ENCODE measurements at places on chromosomes 12 and 14. TPM values are rescaled to one million over a fixed set of nuclear protein-coding genes. Genes with fewer than 3 reads are reported as not detected.

- no peaks in the 10 kb centered on the region for H3K4me1 ChIP-seq
- DNase-seq: no peak
- no peak overlapping the region for H3K27ac ChIP-seq
- H3K36me3 ChIP-seq: no peaks in the 10 kb centered on the region
- no peak overlapping the region for H3K4me3 ChIP-seq
Measured at GRCh38 chr12:62123721-62124203, 136.4 kb upstream of the USP15 start.

The MGP gene
- total RNA-seq: 2,566 TPM

The DEPDC4 gene
- total RNA-seq: 1.6 TPM

- peak within 1 kb of the TSS; percentile 99 for H3K4me3 ChIP-seq
- no peaks in the 10 kb centered on the region for H3K36me3 ChIP-seq
- no peaks in the 10 kb centered on the region for H3K27me3 ChIP-seq
- H3K4me1 ChIP-seq: peaks cover 48% of the 10 kb centered on the region
- peak; percentile 61 for DNase-seq
Measured at GRCh38 chr12:122980183-122981035, at the start of gene ARL6IP4. ARL6IP4 (plus strand) TSS chr12:122980681; CDS start chr12:122981140, 459 bp downstream.

The B3GNT4 gene
- total RNA-seq: not detected

- no peaks in the 10 kb centered on the region for H3K4me1 ChIP-seq
- H3K4me3 ChIP-seq: no peak overlapping the region
- H3K36me3 ChIP-seq: no peaks in the 10 kb centered on the region
- H3K27me3 ChIP-seq: no peaks in the 10 kb centered on the region
- H3K27ac ChIP-seq: no peak overlapping the region
- DNase-seq: no peak
Measured at GRCh38 chr12:51008329-51009055, 17.7 kb downstream of the SLC11A2 start.

- H3K36me3 ChIP-seq: no peaks in the 10 kb centered on the region
- no peak overlapping the region for H3K27ac ChIP-seq
- no peaks in the 10 kb centered on the region for H3K4me1 ChIP-seq
- H3K4me3 ChIP-seq: no peak overlapping the region
Measured at GRCh38 chr14:38186216-38186615, 21.5 kb upstream of the SSTR1 start.

GRCh38 chr12:52073531-52074381 is 4.0 kb downstream of the ATG101 start:
- peaks cover 5% of the 10 kb centered on the region for H3K4me1 ChIP-seq
- no peaks in the 10 kb centered on the region for H3K36me3 ChIP-seq
- DNase-seq: no peak
- no peak overlapping the region for H3K27ac ChIP-seq

- no peak overlapping the region for H3K4me3 ChIP-seq
- no peak overlapping the region for H3K27ac ChIP-seq
- H3K4me1 ChIP-seq: no peaks in the 10 kb centered on the region
Measured at GRCh38 chr12:12127304-12127703, 56.6 kb downstream of the BCL2L14 start.

GRCh38 chr14:42224053-42224888 is 617.6 kb downstream of the LRFN5 start:
- no peaks in the 10 kb centered on the region for H3K27me3 ChIP-seq
- H3K4me3 ChIP-seq: no peak overlapping the region
- H3K36me3 ChIP-seq: no peaks in the 10 kb centered on the region
- peaks cover 4% of the 10 kb centered on the region for H3K4me1 ChIP-seq
- no peak overlapping the region for H3K27ac ChIP-seq
- peak; percentile 40 for DNase-seq

DNA sequence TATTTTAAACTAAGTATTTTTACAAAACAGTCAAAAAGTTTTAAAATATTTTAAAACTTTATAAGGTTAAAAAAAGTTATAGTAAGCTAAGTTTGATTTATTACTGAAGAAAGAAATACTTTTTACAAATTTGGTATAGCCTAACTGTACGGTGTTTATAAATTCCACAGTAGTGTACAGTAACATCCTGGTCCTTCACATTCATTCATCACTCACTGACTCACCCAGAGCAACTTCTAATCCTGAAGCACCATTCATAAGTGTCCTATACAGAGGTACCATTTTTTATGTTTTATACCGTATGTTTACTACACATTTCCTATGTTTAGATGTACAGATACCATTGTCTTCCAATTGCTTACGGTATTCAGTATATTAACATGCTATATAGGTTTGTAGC is 170.0 kb downstream of the KLHL28 start:
- H3K36me3 ChIP-seq: no peaks in the 10 kb centered on the region
- no peak for DNase-seq
- no peaks in the 10 kb centered on the region for H3K4me1 ChIP-seq
- no peak overlapping the region for H3K27ac ChIP-seq

DNA sequence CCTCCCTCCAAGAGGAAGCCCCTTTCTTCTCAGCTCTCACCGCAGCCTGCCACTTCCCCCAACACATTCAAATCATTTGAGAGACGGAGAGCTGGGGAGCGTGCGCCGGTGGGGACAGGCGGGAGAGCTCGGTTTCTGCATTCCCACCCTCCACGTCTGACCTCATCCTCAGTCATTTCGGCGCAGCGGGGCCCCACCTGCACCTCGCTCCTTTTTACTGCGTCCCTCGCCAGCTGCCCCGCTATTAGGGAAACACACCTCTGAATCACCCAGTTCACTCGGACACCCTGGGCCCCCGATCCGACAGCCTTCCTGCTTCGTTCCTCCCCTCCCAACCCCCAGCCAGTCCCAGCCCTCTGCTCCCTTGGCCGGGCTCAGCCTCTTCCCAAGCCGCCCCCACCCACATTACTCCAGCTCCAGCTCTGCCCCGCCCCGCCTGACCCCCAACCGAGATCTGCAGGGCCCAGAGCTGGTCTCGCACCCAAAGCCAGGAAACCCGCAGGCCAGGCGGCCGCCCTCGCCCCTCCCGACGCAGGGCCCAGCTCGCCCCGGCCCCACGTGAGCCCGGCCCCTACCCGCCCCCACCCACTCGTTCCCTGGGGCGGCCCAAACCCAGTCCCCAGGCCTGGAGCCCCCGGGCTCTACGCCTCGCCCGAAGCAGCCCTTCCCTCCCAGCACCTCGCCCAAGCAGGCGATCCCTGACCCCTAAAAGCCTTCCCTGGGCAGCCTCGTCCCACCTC is 783 bp downstream of the CORO1C start:
- no peaks in the 10 kb centered on the region for H3K36me3 ChIP-seq
- peak; percentile 71 for DNase-seq
- peak overlapping the region; percentile 64 for H3K4me3 ChIP-seq
- H3K27me3 ChIP-seq: no peaks in the 10 kb centered on the region
- no peaks in the 10 kb centered on the region for H3K4me1 ChIP-seq

The OASL gene
- not detected for total RNA-seq

The SMOC1 gene
- total RNA-seq: 2.1 TPM

The ARMH4 gene
- 8.2 TPM for total RNA-seq

The SLC25A29 gene
- 48.1 TPM for total RNA-seq

GRCh38 chr12:107906707-107907106 is 132.2 kb downstream of the ASCL4 start:
- no peaks in the 10 kb centered on the region for H3K27me3 ChIP-seq
- no peak for DNase-seq
- no peaks in the 10 kb centered on the region for H3K36me3 ChIP-seq
- H3K4me1 ChIP-seq: peaks cover 5% of the 10 kb centered on the region
- no peak overlapping the region for H3K27ac ChIP-seq
- no peak overlapping the region for H3K4me3 ChIP-seq

The GDF3 gene
- total RNA-seq: not detected

The NUDT14 gene
- total RNA-seq: 11.0 TPM

DNA sequence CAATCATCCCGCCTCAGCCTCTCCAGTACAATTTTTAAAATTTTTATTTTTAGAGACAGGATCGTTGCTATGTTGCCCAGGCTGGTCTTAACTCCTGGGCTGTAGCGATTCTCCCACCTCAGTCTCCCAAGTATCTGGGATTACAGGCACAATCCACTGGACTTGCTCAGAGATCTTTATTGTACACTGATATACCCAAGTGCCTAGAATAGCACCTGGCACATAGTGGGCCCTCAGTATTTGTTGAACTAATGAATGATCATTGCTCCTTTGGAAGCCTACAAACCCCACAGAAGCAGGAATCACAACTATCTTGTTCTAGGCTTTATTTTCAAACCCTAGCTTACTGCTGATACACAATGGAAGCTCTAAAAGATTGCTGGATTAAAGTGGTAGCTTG is 1.9 kb upstream of the PNN start:
- no peaks in the 10 kb centered on the region for H3K36me3 ChIP-seq
- no peak overlapping the region for H3K4me3 ChIP-seq
- DNase-seq: no peak
- H3K27ac ChIP-seq: no peak overlapping the region
- H3K4me1 ChIP-seq: peaks cover 10% of the 10 kb centered on the region

DNA sequence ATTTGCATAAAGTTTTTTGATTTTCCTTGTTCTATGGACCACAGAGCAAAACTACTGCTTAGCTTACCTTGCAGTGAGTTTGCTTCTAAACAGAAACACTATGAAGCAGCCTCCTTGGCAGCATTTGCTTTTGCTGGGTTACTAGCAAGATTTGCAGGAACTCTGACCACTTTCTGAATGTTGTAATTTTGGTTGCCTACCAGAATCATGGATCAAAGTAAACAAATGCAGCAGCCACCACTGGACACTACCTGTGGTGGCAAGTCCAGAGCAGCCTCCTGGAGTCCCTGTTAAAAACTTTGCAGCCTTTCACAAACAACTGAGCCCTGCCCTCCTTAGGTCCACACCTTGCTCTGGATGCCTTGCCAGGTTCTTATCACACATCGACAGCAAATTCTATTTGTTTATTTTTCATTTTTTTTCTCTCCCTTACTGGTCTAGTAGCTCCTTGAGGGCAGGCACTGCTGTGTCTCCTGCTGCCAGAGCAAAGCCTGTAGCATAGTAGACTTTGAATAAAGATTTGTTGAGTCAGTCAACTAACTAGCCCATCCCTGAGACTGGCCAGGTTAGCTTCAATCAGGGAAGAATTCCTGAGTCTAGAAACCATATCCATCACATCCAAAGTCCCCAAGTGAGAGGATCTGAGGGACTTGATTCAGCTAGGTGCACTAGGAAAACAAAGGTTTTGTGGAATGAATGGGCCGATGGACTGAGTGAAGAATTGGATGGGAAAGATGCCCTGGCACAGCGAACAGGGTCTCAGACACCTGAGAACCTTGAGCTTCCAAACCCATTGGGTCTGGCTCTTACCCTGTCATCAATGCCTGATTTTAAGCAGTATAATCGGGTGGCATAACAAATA is 5.7 kb downstream of the TTC6 start:
- no peaks in the 10 kb centered on the region for H3K36me3 ChIP-seq
- no peak overlapping the region for H3K27ac ChIP-seq
- H3K27me3 ChIP-seq: peaks cover 66% of the 10 kb centered on the region
- H3K4me3 ChIP-seq: no peak overlapping the region

The SYNDIG1L gene
- 0.14 TPM for total RNA-seq

GRCh38 chr12:49909826-49910225 is 6.1 kb upstream of the FAIM2 start:
- H3K27me3 ChIP-seq: no peaks in the 10 kb centered on the region
- H3K27ac ChIP-seq: no peak overlapping the region
- H3K4me1 ChIP-seq: no peaks in the 10 kb centered on the region
- no peaks in the 10 kb centered on the region for H3K36me3 ChIP-seq

DNA sequence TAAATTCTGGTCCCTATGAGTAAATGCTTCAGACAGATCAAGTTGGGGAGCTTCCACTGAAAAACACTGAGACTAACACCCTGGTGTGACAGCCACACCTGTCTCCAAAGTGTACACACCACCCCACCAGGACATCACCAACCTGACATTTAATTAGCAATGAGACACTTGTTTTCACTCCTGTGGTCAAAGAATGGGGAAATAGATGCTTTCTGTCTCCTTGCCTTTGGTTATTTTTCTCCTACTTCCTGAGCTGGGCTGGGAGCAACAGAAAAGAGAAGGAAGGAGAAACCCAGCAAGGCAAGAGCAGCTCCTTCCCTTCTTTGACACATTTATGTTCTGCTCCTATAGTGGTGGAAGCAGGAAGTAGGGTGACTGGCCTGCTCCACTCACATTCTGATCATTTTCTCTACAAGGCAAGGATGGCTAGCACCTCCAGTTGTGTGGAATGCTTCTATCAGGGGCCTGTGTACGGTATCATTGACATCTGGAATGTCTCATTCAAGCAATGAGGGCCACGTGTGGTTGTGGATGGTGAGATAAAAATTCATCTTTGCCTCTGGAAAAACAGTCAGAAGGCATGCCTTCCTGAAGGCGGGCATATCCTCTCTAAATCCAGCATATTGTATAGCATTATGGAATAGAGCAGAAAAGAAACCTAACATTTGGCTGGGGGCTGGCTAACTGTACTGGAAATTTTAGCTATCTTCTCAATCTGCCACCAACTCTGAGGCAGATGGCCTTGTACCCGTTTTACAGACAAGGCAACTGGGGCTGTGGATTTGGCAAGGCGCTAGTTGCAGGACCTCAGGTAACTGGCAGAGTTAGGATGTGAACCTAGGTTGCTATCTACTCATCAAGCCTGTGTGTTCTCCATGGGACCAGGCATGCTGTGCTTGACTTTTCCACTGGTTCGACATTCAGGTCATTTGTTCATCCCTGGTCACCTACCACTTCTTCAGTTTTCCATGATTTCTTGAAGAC is 24.8 kb upstream of the LGALS3 start:
- H3K4me3 ChIP-seq: no peak overlapping the region
- peak overlapping the region; percentile 98 for H3K27ac ChIP-seq
- DNase-seq: no peak
- no peaks in the 10 kb centered on the region for H3K27me3 ChIP-seq
- peaks cover 31% of the 10 kb centered on the region for H3K4me1 ChIP-seq
- no peaks in the 10 kb centered on the region for H3K36me3 ChIP-seq

GRCh38 chr12:105461271-105461943 is 130.9 kb downstream of the C12orf75 start:
- H3K36me3 ChIP-seq: no peaks in the 10 kb centered on the region
- H3K4me3 ChIP-seq: no peak overlapping the region
- H3K27ac ChIP-seq: no peak overlapping the region
- H3K4me1 ChIP-seq: no peaks in the 10 kb centered on the region
- H3K27me3 ChIP-seq: no peaks in the 10 kb centered on the region

GRCh38 chr14:31700282-31701074 is 139.3 kb downstream of the NUBPL start:
- H3K27me3 ChIP-seq: no peaks in the 10 kb centered on the region
- no peak overlapping the region for H3K4me3 ChIP-seq
- no peak for DNase-seq
- H3K36me3 ChIP-seq: no peaks in the 10 kb centered on the region
- H3K4me1 ChIP-seq: no peaks in the 10 kb centered on the region
- no peak overlapping the region for H3K27ac ChIP-seq

GRCh38 chr14:53532853-53533252 is 379.7 kb upstream of the DDHD1 start:
- H3K4me1 ChIP-seq: no peaks in the 10 kb centered on the region
- no peaks in the 10 kb centered on the region for H3K36me3 ChIP-seq
- H3K27me3 ChIP-seq: no peaks in the 10 kb centered on the region
- no peak overlapping the region for H3K4me3 ChIP-seq
- DNase-seq: no peak
- H3K27ac ChIP-seq: no peak overlapping the region

The KRT7 gene
- total RNA-seq: 51.2 TPM

GRCh38 chr12:70044167-70044566 is 199.1 kb upstream of the CNOT2 start:
- no peaks in the 10 kb centered on the region for H3K4me1 ChIP-seq
- H3K27me3 ChIP-seq: no peaks in the 10 kb centered on the region
- no peak overlapping the region for H3K4me3 ChIP-seq
- no peak overlapping the region for H3K27ac ChIP-seq

The SLC10A1 gene
- total RNA-seq: not detected

Data from uterus (tissue), 4 donors.